ENCODE measurements at places on chromosomes 2 and 18.
A peak's percentile ranks its signal among the peaks of the same experiment; 100 is the strongest.

DNA sequence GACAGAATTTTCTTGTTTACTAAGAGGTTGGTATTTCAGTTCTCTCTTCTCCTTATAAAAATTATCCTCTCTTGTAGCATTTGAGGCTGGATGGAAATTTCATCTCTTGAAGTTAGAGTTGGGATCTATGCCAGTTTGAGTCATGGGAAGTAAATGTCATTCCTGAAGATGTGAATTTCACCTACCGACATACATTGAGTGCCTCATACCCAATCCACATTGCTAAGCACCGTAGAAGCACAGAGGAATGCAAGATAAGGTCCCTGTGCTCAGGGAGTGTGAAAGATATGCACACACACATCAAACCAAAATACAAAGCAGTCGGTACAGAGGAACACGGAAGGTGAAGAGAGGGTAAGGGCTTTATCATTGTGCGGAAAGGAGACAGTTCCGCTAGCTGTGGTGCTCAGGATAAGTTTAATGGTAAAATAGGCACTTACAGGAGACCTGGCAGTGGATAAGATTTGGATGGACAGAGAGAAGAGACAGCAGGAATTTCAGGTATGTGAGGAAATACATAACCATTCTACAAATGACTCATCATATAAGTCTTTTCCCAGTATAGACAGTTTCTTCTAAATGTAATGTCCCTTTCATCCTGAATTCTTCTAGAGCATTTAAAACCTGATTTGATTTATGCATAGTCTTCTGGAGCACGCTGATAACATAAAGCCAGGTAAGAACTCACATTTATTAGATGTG, 205.3 kb upstream of the ST6GAL2 start:
- no peak for DNase-seq

GRCh38 chr2:10128420-10128819, 5.9 kb downstream of the RRM2 start:
- DNase-seq = no peak

DNA sequence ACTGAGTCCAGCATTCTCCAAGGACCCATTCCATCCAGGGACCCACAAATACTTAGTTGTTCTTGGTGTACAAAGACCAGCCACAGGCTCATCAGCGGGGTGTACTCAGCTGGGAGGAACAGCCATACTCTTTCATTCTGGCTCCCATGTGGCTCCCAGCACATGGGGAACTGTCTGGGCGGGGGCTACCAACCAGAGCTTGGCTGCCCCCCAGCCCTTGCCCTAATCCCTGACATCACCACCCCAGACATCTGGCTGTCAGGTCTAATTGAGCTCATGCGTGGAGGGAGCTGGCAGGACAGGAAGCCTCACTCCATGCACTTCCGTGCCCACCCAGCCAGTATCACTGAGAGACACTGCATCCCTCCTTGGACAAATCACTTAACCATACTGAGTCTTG, 283.6 kb downstream of the DYSF start:
- no peak for DNase-seq

DNA sequence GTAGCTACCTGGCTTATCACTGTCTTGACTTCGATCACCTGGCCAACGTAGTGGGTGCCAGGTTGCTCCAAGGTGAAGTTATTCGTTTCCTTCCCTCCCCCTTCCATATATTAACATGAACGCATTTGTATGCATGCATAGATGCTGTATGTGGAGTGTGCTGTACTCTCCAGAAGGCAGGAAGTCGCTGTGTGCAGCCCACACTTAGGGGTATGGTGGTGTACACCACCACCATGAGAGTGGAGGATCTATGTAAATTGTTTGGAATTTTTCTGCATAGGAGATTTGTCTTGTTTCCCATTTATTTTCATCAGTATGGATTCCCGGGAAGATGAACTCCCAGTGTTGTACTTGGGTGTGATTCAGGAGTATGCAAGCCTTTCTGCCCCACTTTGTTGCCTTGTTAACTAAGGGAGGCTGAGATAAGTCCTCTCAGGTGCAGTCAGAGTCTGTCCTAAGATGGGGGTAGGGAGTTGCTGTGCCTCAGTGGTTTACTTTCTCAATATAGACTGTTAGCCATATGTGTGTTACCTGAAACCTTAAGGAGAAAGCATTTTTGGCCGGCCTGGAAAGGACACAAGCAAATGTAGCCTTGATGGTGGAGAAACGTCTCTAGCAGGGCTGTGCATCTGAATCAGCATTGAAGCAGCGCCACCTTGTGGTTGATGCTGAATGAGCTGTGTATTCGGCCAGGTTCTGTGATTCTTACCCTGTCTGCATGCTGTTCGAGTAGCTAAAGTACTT, 149.8 kb downstream of the TANC1 start:
- peak; percentile 76 for DNase-seq

GRCh38 chr2:190714958-190715357, 66.1 kb downstream of the NAB1 start:
- no peak for DNase-seq

GRCh38 chr2:150526006-150526405, 38.5 kb upstream of the RND3 start:
- DNase-seq = no peak

DNA sequence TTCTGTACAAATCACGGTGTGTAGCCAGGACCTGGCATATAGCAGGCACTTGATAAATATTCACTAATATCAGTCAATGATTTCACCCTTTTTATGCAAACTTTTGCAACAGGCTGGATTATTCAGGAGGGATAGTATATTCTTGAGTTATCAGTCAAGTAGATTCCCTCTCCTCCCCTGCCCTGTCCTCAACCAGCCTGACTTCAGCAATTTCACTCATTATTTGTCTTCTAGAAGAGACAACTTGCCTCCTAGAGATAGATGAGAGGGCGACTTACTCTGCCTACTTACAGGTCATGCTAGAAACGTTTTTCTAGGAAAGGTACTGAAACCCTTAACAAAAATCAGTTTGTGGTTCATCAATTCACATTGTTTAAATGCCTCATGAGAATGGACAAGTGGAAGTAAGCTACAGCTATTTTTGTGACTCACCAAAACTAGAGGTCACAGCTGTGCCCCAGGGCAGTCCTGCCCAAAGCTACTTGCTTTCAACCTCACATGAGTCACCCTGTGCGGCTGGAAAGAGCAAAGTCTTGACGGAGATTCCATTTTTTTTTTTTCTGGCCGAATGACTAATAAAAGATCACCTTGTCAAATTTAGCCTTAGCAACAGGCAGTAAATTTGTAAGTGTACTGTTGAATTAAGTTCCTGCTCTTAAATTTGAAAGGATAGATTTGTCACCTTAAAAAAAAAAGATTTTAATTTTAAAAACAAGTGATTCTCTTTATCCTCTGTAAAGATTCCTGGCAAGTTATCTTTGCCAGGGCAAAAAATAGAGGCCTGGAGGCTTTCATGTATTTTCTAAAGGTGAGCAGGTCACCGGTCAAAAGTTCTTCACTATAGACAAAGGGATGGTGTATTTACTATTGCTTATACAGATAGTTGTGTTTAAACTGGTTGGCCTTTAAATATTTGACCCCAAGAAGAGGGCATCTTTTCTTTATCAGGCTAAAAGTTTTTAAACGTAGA, 109.0 kb upstream of the SLC35G4 start:
- DNase-seq = no peak

DNA sequence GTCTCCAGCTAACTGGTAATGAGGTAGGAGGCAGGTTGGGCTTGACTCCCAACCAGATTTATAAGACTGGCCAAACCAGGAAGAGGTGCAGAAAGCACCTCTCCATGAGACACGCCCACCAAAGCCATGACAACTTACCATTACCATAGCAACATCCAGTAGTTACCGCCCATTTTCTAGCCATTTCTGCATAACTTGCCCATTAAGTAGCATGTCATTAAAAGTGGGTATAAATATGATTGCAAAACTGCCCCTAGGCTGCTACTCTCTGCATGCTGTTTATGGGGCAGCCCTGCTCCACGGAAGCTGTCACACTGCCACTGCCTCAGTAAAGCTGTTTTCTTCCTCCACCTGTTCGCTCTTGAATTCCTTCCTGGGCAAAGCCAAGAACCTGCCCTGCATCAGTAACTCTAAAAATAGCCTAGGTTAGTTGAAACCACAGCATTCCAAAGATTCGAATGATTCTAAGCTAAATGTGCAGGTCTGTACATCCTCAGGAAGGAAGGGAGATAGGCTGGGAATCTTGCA, 131.9 kb downstream of the ATL2 start:
- no peak for DNase-seq

GRCh38 chr2:173196080-173196479, 120.4 kb downstream of the MAP3K20 start:
- no peak for DNase-seq

- no peak for DNase-seq
Measured at GRCh38 chr2:9462313-9462712, 12.0 kb upstream of the IAH1 start.

DNA sequence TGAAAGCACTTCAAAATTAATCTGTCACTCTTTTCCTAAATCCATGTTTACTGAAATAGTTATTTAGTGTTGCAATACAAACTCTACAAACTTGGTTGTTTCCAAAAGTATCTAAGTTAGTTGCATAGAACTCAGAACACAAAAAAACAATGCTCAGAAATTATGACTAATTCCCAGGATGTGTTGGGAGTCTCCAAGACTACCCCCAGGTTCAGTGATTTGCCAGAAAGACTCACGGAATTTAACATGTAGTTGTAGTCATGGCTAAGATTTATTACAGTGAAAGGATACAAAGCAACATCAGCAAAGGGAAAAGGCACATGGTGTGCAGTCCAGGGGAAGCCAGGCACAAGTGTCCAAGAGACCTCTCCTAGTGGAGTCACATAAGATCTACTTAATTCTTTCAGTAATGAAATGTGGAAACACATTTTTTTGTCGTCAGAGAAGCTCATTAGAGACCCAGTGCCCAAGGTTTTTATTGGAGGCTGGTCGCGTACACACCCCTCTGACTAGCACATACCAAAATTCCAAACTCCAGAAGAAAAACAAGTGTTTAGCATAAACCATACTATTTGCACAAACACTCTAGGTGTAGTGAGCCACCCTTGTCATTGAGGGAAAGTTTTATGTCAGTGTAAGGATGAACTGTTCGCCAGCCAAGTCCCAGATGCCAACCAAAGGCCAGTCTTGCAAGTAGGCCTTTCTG, 43.3 kb upstream of the CYP20A1 start:
- no peak for DNase-seq

- no peak for DNase-seq
Measured at GRCh38 chr2:227214622-227215041, 50.2 kb downstream of the COL4A3 start.

DNA sequence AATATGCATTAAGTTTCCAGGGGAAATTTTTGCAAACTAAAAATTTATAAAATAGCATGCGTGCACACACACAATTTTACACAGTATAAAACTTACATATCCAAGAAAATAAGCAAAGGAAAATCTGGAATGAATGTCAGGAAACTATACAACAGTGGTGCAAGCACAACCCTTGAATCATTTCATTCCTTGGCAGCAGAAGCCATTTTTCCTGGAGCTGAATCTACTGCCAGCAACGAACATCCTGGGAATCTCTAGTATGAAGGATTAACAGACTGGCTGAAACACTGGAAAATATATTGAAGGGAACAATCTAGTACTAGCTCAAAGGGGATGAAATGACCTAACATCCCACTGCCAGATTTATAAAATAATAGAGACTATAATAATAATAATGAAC, 235.3 kb downstream of the DYM start:
- DNase-seq = no peak

- DNase-seq = peak; percentile 97
Measured at GRCh38 chr2:241355983-241356870, at the start of gene FARP2. Gene FARP2 (plus strand): TSS chr2:241356285. CDS start chr2:241373108, 16,823 bp downstream.

DNA sequence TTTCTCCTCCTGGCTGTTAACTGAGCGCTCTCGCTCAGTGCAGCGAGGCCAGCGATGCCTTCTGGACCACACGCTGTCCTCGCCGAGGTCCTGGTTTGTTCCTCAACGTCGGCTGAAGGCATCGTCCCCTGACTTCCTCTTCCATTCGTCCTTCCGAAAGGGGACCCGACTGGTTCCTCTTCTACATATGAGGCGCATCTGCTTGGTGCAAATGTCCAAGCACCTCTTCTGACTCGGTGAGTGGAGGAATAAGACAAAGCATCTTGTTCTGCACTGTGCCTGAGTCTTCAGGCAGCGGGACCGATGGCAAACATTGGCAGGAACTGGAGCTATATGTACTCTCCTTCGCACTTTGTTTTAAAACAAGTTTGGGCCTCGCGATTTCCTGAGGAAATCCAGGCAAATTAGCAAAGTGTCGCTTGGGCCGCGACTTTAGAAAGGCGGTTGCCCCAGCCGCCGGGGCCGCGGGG, 621 bp upstream of the KCNS3 start:
- DNase-seq = no peak

- DNase-seq = no peak
Measured at GRCh38 chr18:33114749-33115148, 325.8 kb downstream of the CCDC178 start.

- peak; percentile 10 for DNase-seq
Measured at GRCh38 chr2:43980902-43981301, 14.9 kb downstream of the LRPPRC start.

GRCh38 chr18:24130494-24130893, 8.4 kb upstream of the CABYR start:
- no peak for DNase-seq

DNA sequence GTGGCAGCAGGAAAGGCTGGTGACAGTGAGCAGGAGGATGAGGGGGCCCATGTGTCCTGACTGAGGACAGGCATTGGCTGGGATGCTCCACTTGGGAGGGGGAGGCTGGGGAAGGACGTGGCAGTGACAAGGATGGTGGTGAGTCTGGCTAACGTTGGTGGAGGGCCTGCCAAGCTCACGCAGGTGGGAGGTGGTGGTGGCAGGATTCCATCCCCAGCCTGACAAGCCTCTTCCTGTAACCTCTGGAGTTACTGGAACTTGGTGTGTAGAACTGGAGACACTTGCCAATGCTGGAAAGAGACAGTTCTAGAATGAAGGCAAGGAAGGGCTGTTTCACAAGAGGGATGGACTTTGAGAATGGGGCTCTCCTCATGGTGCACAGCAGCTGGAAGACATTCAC, 8.2 kb downstream of the PROM2 start:
- DNase-seq = no peak

GRCh38 chr2:212644195-212644837, 105.7 kb upstream of the ERBB4 start:
- no peak for DNase-seq

GRCh38 chr2:208406474-208407451, at the start of gene PTH2R:
Gene PTH2R (plus strand): TSS chr2:208406792. CDS start chr2:208407044, 252 bp downstream.
- DNase-seq = no peak

All from activated CD4-positive, alpha-beta T cell treated with anti-CD3 and anti-CD28 coated beads, Interleukin-2, Interleukin-4, amounts not matched to agents 100 ng/mL and 50 ng/mL, durations not matched to agents 16 hours and 8 hours (primary cell).